ENCODE measurements at places on chromosomes 16 and 17.

DNA sequence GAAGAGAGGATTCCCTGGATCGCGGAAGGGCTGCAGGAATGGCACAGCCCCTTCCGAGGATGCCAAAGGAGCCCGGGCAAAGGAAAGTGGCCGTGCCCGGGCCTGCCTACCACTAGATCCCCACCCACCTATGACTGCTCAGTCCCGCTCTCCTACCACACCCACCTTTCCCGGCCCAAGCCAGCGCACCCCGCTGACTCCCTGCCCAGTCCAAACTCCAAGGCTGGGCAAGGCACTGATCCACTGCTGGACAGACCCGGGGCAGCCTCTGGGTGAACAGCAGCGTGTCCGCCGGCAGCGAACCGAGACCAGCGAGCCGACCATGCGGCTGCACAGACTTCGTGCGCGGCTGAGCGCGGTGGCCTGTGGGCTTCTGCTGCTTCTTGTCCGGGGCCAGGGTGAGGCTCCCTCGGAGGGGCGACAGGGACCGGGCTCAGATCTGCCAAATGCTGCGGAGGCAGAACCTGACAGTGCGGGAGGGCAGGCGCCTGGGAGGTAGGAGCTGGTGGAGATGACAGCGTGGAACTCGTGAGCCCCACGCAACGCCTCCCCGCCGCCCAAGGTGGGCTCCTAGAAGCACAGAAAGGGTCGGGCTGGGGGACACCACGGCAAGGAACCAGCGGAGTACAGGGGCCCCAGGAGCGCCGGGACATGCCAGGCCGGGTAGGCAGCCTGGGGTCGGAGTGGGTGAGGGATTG lies at the start of gene CES2:
Gene CES2, plus strand, starts transcription at position 203 of the 698 bp plus-strand sequence. Its CDS starts 120 bp downstream, at position 323.
- no peak for DNase-seq

GRCh38 chr16:75029854-75030253 lies 31.0 kb downstream of the ZNRF1 start:
- DNase-seq = no peak

DNA sequence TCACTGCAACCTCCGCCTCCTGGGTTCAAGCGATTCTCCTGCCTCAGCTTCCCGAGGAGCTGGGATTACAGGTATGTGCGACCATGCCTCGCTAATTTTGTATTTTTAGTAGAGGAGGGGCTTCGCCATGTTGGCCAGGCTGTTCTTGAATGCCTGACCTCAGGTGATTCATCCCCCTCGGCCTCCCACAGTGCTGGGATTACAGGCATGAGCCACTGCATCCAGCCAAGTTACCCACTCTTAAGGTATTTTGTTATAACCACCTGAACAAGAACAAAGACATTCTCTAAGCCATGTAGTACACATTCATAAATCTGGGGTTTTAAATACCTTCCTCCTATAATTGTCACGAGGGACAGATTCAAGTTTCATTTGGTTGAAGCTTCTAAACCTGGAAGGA lies 12.3 kb upstream of the TMEM170A start:
- no peak for DNase-seq

DNA sequence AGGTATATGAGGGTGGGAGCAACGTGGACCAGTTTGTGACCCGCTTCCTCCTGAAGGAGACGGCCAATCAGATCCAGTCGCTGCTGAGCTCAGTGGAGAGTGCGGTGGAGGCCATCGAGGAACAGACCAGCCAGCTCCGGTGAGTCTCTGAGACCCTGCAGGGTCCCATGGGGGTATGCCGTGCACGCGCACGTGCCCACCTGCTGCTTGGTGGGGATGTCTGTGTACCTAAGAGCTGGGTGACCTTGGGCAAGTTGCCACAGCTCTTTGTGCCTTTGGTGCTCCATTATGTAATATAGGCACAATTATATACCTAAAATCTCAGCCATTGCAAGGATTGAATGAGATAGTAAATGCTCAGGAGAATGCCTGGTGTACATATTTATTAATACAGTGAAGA lies 22.4 kb downstream of the NECAB2 start:
- DNase-seq = no peak

- no peak for DNase-seq
Measured at GRCh38 chr16:50193594-50193993, 40.5 kb downstream of the TENT4B start.

DNA sequence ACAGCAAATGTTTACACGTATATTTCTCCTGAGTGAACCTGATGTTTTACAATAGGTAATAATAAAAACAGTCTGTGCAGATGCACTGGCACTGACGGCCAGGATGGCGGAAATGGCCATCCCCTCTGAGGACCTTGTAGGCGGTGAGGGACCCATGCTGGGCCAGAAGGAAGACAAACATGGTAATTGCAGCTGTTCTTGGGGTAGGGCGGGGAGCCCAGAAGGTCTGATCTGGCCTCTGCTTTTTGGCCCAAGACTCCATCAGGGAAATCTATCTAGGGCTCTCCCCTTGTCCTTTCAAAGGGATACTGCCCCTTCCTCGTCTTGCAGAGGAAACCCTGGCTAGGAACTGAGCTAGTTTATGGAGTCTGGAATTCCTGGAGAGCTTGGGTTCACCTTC lies 7.4 kb upstream of the LGALS9 start:
- DNase-seq = no peak

Data from GM13976 (cell line).